Fibroblast of skin of right biceps (primary cell): ENCODE measurements at places on chromosomes 1 and 21.

GRCh38 chr1:161273402-161273801, 14.9 kb downstream of the PCP4L1 start:
- no peak for DNase-seq

GRCh38 chr1:54835970-54836369, 34.8 kb upstream of the TTC22 start:
- DNase-seq, result no peak

DNA sequence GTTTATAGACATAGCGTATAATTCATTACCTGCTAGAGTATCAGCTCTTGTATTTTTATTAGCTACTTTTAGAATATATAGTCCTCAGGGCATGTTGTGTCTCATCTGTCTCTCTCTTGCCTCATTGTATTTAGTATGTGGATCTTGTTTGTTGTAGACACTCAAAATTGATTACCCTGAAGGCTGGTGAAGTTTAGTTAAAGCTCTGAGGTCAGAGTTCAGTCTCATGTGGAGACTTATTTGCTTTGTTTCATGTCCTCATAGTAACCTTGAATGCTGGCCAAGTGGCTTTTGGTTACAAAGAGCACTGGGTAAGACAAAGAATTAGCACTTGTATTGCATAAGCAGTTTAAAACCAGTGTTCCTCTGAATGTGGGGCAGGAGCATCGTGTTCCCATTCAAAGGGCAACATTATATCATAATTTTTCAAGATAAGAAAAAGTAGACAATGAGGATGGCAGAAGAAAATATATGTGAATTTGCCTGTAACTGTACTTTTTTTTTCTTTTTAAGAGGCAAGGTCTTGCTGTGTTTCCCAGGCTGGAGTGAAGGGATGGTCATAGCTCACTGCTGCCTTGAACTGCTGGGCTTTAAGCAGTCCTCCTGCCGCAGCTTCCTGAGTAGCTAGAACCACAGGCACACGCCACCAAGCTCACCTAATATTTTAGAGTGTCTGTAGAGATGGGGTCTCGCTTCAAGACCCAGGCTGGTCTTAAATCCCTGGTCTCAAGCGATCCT, 17.4 kb downstream of the CNST start:
- DNase-seq, result peak; percentile 46

DNA sequence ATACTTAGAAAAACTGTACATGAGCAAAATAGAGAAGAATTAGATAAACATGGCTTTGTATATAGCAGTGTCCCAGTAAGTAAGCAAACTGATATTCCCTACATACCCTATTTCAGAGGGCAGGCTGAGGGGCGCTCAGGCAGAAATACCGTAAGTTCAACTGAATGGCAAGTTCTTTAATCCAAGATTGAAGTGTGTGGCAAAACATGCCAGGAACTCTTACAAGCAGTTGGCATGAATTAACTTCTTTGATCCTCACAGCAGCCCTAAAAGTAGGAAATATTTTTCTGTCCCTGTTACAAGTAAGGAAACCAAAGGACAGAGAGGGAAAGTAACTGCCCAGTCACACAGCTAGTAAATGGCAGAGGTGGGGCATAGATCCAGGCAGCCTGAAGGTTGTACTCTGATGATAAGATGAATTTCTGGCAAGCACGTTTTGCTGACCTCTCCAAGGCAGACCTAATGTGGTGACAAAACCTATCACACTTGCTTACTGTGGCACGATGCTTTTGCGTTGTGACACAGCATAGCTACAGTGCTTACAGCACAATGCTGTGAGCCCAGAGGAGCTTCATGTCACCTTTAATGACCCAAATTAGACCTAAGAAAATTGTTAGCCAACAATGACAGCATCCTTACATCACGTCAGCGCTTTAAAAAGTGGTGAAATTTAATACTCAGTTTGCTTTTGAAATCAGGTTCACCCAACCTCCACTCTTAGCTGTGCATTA, 35.0 kb upstream of the THEM4 start:
- no peak for DNase-seq

- DNase-seq, result no peak
Measured at GRCh38 chr1:203629016-203629506, 2.4 kb downstream of the ATP2B4 start.

GRCh38 chr1:178682429-178682828, 42.6 kb upstream of the RALGPS2 start:
- peak; percentile 18 for DNase-seq

GRCh38 chr21:16216288-16216962, 486.6 kb downstream of the USP25 start:
- no peak for DNase-seq

- peak; percentile 90 for DNase-seq
Measured at GRCh38 chr1:41662061-41662764, 177.7 kb upstream of the EDN2 start.

- DNase-seq, result peak; percentile 89
Measured at GRCh38 chr1:178134061-178134460, 40.2 kb downstream of the RASAL2 start.

- no peak for DNase-seq
Measured at GRCh38 chr1:70707214-70707613, 296.1 kb downstream of the CTH start.

DNA sequence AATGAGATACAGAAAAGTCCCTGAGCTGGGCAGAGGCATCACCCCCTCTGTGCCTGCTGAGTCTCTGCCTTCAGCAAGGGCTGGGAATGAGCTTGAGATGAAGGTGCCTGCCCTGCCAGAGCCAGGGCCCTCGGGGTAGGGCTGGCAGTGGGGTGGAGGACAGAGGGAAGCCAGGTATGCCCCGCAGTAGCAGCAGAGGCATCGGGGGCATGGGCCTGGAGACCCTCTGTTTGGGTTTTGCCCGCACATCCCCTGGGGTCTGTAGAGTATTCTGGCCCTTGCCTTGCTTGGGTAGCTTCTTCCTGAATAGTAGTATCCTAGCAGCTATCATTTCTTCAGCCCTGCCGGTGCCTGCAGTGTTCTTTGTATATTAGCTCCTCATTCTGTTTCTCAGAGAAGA, 33.0 kb downstream of the QSOX1 start:
- DNase-seq, result no peak

GRCh38 chr21:44314561-44314960, 14.7 kb downstream of the PFKL start:
- DNase-seq, result no peak

DNA sequence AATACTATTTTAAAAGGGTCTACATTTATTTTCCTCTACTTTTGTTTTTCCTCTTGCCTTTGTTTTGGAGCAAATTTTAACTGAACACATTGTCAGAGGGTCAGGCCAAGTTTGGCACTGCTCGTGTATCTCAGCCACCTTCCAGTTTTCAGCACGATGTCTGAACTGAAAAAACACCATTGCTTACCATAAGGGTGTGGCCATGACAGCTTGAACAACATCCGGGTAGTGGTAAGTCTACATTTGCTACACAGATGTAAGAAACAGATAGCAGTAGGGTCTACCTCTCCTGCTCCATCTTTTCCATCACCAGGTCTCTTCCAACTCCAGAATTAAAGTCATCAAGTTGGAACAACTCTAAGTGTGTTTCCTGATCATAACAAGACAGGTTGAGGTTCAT, 4.2 kb downstream of the HIVEP3 start:
- no peak for DNase-seq

- DNase-seq, result no peak
Measured at GRCh38 chr1:218633238-218633988, 288.3 kb downstream of the TGFB2 start.
